Vagina (tissue), 2 donors: ENCODE measurements at places on chromosomes 5 and 9. TPM values are rescaled to one million over a fixed set of nuclear protein-coding genes. Genes with fewer than 3 reads are reported as not detected.

DNA sequence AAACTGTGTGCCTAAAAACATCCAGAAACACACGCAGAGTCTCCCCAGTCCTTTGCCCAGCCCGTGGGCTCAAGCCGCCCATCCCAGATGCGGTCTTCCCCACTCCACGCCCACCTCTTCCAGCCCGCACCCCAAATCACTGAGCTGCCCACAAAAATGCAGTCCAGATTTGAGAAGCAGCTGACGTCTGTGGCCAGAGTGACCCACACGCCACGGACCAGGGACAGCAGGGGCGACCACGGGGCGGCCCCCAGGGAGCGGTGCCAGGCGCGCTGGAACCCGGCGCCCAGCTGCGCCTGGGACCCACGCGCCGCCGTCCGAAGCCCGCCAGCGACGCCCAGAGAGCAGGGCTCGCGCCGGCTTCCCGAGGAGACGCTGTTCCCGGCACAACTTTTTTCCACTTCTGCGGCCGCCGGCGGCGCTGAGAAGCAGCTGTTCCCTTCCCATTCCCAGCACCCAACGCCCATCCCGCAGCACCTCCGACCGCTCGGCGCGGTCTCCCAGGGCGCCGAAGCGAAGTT lies 674 bp downstream of the LHFPL2 start:
- DNase-seq, result no peak

GRCh38 chr5:170571281-170571731 lies 67.5 kb downstream of the KCNIP1 start:
- no peak for DNase-seq

GRCh38 chr5:178439493-178440180 lies 150.6 kb downstream of the COL23A1 start:
- no peak for DNase-seq

- DNase-seq, result no peak
Measured at GRCh38 chr9:99398241-99398640, 176.2 kb downstream of the SEC61B start.

DNA sequence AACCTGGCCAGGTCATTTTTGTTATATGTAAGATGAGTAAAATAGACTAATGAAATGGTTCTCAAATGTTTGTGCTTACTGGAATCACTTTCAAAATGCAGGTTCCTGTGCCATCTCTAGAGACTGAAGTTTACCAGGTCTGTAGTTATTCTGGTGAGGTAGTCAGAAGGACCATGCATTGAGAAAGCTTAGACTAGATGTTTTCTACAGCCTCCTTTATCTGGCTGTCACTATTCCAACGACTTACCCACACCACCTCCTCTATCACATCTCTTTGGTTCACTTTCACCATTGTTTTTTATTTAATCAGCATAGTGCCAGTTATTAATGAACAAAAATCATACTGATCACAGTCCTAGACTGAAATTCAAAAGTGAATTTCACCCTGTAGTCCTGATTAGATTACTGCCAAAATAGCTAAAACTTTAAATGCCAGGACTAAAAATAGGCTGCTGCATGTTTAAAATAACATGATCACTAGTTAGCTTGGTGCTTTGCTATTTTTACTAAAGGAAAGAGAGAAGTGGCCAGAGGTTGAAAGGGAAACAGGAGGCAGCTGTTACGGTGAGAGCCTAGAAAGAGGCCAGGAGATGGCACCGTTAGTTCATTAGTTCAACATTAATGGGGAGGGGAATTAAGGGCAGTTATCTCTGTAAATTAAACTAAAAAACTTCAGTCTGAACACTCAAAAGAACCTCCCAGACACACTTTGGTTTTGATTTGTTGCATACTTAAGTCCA lies 13.9 kb upstream of the FNIP1 start:
- no peak for DNase-seq

DNA sequence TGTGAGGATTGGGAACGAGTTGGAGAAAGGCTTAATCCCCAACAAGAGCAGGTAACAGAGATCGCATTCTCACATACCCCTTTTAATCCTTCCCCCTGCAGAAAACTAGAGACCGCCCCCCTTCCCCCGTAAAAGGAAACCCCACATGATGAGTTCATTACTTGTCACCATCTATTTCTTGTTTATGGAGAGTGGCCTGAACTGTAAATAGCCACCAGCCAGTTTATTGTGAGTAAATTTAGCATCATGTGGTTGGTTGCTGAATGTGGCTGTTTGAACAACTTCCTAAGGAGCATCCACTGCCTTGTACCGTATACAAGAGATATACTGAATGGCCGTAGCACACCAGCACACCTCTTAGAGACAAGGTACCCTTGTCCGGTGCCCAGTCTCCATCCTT lies 62.1 kb downstream of the TJP2 start:
- DNase-seq, result no peak

GRCh38 chr9:91954841-91955471 lies 4.9 kb upstream of the ROR2 start:
- DNase-seq, result peak; percentile 85

DNA sequence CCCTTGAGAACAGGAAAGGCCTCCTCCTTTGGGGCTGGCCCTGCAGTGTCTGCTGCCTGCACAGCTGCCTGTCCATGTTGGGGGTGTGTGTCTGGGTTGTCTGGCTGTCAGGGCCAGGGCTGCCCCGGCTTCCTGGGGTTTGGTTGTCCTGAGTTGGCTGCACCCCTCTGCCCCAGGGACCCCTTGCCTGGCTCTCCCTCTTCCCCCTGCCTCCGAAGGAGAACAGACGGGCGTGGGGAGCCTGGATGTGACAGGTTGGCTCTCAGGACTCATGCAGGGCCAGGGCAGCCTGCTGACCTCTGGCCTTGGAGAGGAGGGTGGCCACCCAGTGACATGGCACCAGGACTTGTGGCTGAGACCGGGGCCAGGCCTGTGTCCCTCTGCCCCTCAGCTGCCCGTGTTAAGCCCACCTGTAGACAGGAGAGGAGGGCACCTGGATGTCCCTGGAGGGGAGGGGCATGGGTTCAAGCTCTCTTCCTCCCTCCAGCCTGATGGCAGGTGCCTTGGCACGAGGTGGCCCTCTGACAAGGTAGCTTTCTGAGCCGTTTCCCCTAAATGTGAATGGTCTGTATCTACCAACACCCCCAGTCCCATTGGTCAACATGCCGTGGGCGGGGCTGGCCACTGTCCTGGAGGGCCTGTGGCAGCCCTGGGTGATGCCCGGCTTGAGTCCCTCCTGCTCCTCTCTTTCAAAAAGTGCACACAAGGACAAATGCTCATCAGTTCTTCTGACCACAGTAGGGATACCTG lies 34.9 kb downstream of the WNK2 start:
- no peak for DNase-seq

- no peak for DNase-seq
Measured at GRCh38 chr9:29475471-29475870, 1902.2 kb upstream of the C9orf72 start.

DNA sequence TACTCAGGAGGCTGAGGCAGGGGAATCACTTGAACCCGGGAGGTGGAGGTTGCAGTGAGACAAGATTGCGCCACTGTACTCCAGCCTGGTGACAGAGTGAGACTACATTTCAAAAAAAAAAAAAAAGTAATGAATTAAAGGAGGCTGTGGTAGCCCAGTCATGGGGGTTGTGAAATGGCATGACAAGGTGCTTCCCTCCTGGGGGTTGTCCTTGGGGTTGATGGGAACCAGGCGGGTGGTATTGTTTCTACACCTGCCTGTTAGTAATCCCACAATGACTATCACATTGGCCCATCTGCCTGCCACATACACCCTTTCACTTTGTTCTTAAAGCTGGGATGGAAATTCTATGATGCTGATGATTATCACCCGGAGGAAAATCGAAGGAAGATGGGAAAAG lies 5.6 kb downstream of the IDNK start:
- no peak for DNase-seq

DNA sequence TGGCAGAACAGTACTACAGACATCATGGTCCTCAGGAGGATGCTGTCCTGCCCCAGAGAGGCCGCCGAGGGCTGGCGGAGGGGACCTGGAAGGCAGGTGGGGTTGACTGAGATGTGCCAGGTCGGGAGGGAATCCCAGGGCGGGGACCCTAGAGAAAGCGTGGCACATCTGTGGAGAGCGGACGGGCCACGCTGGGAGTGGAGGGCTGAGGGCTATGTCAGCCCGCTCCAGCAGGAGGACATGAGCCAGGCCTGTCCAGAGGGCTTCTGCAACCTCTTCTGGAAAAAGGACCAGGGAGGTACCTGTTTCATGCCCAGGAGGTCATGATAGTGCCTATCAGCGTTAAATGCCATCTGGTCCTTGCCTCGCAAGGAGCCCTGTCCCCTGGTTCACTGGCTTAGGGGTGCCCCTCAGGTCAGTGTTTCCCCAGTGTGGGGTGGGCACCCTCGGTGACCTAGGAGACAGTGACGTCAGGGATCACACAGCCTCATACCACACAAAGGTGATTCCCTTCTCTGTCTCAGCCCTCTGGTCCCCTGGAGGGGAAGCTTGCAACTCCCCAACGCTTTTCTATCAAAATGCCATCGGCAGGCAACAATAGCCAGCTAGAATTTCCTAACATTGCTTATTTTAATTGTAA lies 103.6 kb upstream of the IER5L start:
- DNase-seq, result peak; percentile 75

GRCh38 chr5:78547731-78548615 lies 100.6 kb downstream of the LHFPL2 start:
- DNase-seq, result peak; percentile 98

GRCh38 chr5:180128671-180129261 lies 57.2 kb upstream of the RNF130 start:
- peak; percentile 60 for DNase-seq

GRCh38 chr5:82246960-82247574 lies 31.1 kb downstream of the RPS23 start:
- DNase-seq, result no peak

GRCh38 chr9:114869845-114870244 lies 60.5 kb downstream of the TNFSF8 start:
- no peak for DNase-seq

GRCh38 chr5:153584960-153585359 lies 94.5 kb downstream of the GRIA1 start:
- DNase-seq, result no peak

GRCh38 chr5:57002959-57003485 lies 51.1 kb upstream of the MIER3 start:
- no peak for DNase-seq

GRCh38 chr9:13993632-13994185 lies 320.2 kb downstream of the NFIB start:
- DNase-seq, result no peak

- DNase-seq, result no peak
Measured at GRCh38 chr9:133428617-133429101, 6.5 kb downstream of the ADAMTS13 start.

DNA sequence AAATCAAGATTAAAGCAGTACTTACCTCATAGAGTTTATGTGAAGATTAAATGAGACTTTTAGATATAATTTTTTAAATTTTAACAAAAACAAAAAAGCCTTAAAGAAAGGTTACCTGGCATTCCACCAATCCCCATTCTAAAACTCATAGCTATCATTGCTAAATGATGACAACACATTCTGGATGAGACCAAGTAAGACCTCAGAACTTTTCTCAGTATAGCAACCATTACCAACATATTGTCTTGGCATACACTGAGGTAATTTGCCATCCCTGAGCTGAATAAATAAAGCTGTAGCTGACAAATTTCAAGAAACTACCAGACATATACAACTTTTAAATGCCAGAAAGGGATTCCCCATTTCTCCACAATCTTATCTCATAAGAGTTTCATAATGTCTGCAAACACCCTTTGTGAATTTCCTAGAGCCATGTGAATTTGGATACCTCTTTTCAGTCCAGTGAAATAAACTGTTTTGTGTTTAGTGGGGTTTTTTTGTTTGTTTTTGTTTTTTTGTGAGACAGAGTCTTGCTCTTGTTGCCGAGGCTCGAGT lies 29.5 kb downstream of the RANBP3L start:
- no peak for DNase-seq

DNA sequence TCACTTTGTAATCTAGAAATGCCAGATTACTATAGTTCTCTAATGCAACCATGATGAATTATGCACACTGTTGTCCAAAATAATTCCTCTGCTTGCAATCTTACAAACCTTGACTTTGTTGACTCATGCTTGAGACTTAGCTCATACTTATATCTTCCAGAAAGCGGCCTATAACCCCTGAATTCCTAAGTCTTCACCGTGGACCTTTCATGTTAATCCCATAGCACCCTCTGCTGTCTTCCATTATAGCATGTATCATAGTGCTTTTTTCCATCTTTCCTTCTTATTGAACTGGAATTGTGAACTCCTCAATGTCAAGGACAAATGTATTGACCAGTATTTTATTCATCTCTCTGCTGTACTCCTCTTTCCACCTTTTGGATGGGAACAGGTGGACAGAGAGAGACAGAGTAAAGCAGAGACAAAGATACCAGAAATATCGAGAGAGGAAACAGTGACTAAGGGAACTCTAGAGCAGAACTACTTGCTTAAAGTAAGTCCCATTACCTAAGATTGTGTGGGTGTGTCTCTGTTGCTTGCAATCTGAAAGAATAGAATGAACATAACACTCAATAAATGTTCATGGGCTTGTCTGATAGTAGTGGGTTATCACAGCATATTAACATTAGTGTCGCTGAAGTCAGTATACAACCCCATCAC lies 110.0 kb downstream of the LURAP1L start:
- DNase-seq, result no peak

- DNase-seq, result no peak
Measured at GRCh38 chr5:114179134-114179533, 182.7 kb upstream of the KCNN2 start.

- no peak for DNase-seq
Measured at GRCh38 chr5:139426203-139426885, 13.0 kb downstream of the DNAJC18 start.

GRCh38 chr5:109990723-109991359 lies 301.1 kb downstream of the MAN2A1 start:
- no peak for DNase-seq

- no peak for DNase-seq
Measured at GRCh38 chr5:93141969-93142368, 439.1 kb downstream of the NR2F1-AS1 start.

DNA sequence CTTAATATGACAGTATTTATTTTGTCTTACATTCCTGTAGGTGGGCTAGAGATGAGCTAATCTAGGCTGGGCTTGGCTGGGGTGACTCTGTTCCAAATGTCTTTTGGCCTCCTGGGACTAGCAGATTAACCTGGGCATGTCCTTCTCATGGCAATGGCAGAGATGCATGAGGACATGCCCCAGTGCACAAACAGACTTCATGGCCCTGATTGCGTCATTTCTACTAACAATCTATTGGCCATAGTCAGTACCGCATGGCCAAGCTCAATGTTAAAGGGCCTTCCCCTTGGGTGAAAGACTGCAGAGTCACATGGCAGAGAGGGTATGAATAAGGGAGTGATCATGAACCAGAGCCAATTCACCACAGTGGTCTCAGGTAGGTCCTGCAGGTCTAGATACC lies 313.4 kb downstream of the MSX2 start:
- no peak for DNase-seq

- DNase-seq, result no peak
Measured at GRCh38 chr5:32278406-32278805, 34.3 kb downstream of the MTMR12 start.

GRCh38 chr5:176915906-176916305 lies 16.8 kb upstream of the HK3 start:
- no peak for DNase-seq

Gene ZFP2
- total RNA-seq, result 2.2 TPM

Gene ANP32B
- 75.1 TPM for total RNA-seq

Gene DMRT3
- not detected for total RNA-seq

Gene ARID3C
- total RNA-seq, result not detected

Gene SLC34A1
- total RNA-seq, result not detected

Gene WDR31
- 2.0 TPM for total RNA-seq

Gene PCDHGB4
- total RNA-seq, result 10.3 TPM

Gene SLC36A3
- total RNA-seq, result not detected

Gene ZBTB26
- total RNA-seq, result 7.9 TPM
